ENCODE measurements at places on chromosomes 11 and 22.
A peak's percentile ranks its signal among the peaks of the same experiment; 100 is the strongest.

- DNase-seq, result no peak
Measured at GRCh38 chr11:58845386-58845785, 882 bp upstream of the GLYATL2 start.

DNA sequence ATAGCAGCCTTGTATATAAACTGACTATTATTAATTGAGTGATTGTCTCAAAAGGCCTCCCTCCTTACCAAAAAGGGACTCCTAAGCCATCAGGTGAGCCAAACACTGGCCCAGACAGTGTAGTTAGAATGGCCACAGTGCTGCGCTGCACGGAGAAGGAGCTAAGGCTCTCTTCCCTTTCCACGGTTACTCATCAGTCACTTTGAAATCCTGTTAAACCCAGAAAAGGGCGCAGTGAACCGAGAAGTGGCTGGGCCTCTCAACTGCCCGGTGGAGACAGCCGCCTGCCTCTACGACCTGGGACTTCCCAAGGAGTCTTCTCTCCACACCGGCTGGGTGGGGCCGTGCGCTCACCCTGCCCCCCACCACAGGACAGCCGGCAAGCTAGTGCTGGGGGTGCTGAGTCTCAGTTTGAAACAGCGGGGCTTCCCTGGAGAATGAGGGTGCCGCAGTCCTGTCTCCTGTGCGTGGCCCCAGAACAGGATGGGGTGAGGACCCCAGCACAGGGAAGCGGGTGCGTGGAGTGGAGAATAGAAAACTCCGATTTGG is 1.3 kb downstream of the MYH9 start:
- DNase-seq, result no peak

- DNase-seq, result no peak
Measured at GRCh38 chr22:43476341-43476740, 64.5 kb downstream of the MPPED1 start.

DNA sequence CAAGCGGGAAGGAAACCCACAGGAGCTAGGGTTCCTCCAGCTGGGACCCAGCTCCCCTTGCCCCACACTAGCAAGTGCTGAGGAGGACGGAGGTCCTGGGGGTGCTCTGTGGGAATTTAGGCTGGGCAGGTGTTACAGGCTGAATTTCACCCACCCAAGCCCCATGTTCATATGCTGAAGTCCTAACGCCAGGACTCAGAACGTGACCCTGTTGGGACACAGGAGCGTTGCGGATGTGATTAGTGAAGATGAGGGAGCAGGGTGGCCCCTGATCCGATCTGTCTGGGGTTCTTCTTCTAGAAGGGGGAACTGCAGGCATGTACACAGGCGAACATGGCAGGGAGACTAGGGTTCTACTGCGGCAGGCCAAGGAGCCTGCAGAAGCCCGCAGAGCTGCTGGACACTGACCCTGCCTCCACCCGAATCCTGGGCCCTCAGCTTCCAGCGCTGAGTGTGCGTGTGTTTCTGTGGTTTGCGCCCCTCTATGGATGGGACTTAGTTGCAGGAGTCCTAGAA is 103.4 kb upstream of the FGF3 start:
- DNase-seq, result no peak

DNA sequence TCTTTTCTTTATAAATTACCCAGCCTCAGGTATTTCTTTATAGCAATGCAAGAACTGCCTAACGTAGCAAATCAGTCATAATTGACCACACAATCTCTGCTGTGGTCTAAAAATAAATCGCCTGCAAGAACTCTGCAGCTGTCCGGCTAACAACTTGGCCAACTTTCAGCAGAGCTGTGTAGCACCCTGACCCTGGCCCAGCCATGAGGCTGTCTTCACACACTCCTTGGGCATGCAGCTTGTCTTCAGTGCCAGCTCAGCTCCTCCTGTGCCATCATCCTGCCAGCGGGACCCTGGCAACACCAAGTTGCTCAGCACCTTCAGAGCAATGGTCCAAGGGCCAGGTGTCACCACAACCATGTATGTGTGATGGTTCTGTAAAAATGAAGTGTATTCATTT is 355.6 kb downstream of the OPCML start:
- DNase-seq, result no peak

DNA sequence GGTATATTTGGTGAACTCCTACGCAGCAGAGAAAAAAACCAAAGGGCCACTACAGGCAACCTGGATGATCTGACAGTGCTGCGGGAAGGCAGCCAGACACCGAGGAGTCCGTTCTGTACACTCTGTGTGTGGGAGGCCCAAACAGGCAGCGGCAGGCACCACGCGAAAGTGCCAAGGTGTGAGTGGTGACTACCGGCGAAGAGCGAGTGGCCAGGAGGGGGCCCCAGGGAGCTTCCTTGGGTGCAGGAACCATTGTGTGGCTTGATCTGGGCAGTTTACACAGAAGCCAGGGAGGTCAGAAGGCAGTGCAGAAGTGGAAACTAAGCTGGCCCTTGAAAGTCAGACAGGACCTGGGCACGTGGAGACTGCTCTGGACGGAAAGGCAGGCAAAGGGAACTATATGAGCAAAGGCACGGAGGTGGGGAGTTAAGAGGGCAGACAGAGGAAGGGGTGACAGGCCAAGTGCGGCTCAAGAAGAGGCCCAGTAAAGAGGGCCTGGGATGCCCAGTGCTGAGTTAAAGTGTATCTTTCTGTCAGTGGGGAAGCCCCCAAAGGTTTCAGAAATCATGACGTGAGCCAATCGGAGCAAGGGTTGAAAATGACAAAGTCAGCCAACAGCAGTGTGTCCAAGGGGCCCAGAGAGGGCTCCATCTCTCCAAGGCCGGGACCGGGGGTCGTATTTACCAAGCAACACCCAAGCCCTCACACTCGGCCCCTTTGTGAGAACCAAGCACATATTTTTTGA is 10.6 kb downstream of the TMEM184B start:
- DNase-seq, result no peak

GRCh38 chr11:19259487-19260345 is 19.0 kb upstream of the E2F8 start:
- peak; percentile 11 for DNase-seq

DNA sequence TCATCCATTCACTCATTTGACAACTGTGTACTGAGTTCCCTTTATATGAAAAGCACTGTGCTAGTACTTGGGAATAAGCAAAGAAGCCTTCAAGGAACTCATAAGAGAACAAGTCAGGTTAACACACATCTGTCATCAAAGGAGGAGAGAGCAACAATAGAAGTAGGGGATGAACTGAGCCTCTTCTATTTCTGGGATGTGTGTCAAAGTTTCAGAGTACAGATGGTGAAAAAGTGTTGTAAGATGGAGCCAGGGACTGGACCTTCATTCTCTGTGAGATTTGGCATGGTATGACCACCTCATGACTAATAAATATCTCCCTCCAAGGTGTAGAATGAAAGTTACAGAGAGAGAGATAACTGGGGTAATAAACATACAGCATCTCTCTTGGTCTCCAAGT is 349.8 kb upstream of the PLET1 start:
- DNase-seq, result no peak

DNA sequence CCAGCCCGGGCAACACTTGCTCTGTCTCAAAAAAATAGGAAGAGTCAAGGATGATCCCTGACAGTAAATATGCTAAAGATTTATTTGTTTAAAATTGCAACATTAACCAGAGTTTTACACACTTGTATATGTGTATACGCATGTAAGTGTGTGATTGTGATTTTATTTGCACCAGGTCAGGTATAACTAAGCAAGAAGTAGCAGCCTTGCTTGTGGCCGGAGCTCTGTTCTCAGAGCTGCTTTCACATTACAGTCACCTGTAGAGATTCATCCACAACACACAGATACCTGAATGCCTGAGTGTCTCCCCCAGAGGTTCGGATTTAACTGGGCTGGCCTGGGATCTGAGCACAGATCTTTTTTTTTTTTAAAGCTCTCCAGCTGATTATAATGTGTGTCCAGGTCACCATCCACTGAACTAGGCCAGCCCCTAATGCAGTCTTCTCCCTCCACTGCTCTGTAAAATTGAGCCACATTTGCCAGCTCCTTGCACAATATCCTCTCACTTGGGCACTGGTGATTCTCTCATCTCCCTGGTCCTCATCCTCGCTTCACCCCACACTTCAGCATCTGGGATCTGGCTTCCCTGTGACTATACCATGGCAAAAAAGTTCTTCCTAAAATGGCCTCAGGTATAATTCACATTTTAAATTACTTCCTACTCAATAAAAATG is 48.3 kb downstream of the LIF start:
- no peak for DNase-seq

DNA sequence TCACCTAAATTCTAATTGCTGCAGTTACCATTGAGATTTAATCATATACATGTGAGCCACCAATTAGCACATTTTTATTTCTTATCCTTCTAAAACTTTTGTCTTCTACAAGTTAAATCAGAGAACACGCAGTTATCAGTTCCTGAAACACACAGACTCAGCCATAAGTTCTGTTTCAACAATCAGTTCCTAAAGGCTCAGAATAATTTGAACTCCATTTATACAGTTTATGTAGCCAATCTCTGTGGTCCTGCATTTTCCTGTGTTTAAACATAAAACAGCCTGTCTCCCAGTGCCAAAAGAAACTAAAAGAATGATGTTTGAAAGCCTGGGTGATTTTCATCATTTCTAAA is 2.9 kb downstream of the PLAAT3 start:
- no peak for DNase-seq

DNA sequence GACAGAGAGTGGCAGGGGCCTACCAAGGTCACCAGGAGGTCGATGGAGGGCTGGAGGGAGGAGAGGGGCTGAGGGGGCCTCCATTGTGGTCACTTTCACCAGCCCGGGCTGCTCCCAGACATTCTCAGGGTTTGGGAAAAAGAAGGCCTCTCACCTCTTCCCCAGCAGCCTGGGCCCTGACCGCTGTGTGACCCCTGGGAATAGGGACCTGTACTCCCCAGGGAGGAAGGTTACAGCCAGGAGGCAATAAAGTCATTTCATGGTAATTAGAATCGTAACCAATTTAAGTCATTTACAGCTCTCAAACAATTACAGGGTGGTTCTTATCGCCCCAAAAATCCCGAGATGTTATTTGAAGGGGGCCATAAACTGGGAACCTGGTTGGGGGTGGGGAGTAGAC is 37.8 kb downstream of the ISX start:
- DNase-seq, result no peak

- DNase-seq, result no peak
Measured at GRCh38 chr11:36743039-36743438, 145.0 kb upstream of the RAG2 start.

GRCh38 chr22:44266796-44267760 is 45.7 kb downstream of the SHISAL1 start:
- no peak for DNase-seq

GRCh38 chr11:57359896-57360690 is 20.9 kb downstream of the PRG3 start:
- DNase-seq, result no peak

DNA sequence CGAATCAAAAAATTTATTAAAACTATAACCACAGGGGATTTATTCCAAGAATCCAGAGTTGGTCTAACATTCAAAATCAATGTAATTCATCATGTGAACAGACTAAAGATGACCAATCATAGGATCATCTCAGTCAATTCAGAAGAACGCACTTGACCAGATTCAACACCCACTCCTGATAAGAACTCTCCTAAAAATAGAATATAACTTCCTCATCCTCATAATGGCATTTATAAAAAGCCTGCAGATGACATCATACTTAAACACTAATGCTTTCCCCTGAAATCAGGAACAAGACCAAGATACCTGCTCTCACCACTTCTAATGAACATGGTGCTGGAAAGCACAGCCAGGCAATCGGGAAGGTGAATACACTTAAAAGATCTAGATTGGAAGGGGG is 10.5 kb upstream of the MUC2 start:
- DNase-seq, result no peak

DNA sequence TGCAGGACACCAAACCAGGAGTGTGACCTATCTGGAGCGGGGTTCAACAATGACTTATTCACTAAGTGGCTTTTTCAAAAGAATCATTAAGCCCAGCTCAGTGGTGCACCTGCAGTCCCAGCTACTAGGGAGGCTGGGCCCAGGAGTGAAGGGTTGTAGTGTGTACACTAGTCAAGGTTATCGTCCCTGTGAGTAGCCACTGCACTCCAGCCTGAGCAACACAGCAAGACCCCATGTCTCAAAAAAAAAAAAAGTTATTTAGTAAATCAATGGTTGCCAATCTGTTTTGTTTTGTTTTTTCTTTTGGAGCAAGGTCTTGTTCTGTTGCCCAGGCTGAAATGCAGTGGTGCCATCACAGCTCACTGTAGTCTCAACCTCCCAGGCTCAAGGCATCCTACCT is 7.9 kb downstream of the RHOG start:
- DNase-seq, result no peak
